ENCODE measurements at places on chromosomes 6 and 20.

DNA sequence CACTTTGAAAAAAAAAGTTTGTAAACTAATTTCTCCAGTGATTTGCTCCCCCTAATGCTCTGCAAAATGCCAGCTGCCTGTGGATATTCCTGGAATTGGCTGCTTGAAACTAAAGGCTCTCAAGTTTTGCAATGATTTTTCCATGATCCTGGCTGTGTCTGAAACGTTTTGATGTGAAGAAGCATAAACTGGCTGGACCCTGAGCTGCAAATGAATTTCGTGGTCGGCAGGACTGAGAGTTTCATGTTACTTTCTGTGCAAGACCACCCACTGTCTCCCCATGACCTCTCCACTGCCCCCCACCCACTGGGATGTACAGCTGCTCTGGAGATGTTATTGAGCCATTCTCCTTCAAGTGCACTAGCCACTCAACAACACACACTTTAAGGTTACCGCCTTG lies 171.3 kb upstream of the SSTR4 start:
- no peak for DNase-seq

GRCh38 chr6:137800762-137801161 lies 66.3 kb upstream of the TNFAIP3 start:
- no peak for DNase-seq

- DNase-seq = no peak
Measured at GRCh38 chr20:8557711-8558110, 425.6 kb downstream of the PLCB1 start.

DNA sequence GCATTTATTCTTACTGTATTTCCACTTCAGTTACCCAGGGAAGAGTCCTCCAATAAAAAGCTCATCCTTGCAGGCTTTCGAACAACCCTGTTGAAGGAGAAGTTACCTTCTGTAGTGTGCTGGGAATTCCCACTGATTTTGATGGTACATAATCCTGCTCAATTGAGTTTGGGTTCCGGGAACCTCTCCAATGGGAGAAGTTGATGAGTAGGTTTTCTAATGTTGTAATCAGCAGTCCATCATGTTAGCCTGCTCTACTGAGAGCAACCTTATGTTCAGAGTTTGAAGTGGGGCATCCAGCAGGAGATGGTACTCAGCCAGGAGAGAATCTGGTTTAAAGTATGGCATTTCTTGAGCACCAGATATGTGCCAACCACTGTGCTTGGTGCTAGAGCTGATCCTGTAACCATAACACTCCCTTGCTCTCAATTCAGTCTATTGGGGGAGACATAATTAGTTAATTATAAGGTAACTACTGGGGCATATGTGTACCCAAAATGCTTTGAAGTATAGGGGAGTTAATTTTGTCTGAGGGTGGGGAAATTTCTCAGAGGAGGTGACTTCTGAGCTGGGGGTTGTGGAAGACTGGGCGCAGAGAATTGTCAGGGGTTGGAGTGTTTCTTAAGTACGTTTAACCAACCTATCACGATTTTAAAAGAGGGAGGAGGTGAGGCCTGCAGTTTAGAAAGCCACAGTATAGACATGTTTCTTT lies 2.1 kb downstream of the TOP1 start:
- no peak for DNase-seq

DNA sequence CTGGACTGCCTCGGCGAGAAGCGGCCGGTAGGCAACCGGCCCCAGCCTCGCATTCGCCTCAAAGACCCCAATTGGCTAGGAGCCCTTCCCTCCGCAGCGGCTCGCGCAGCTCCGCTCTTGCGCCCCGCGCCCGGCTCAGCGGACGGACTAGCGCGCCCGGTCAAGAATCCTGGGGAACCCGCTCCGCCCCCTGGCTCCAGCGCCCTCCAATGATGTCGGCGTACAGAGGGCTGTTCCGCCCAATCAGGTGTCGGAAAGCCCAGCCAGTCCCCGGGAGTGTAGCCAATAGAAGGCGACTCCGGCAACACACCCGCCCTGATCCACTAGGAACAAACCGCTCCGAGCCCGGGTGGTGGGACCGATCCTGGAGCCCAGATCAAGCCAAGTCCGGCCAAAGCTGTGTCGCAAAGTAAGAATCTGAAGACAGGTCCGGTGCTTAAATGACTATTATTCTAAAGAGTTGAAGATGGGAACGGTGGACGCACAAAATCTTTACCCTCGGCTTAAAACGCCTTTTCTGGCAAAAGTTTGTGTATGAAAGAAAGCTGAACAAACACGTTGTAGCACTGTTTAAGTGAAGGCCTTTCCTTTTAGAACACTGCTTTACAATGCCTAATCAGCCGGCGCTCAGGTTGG lies 132.2 kb downstream of the OGFRL1 start:
- DNase-seq = no peak

GRCh38 chr6:81413306-81413705 lies 339.2 kb downstream of the TENT5A start:
- no peak for DNase-seq

DNA sequence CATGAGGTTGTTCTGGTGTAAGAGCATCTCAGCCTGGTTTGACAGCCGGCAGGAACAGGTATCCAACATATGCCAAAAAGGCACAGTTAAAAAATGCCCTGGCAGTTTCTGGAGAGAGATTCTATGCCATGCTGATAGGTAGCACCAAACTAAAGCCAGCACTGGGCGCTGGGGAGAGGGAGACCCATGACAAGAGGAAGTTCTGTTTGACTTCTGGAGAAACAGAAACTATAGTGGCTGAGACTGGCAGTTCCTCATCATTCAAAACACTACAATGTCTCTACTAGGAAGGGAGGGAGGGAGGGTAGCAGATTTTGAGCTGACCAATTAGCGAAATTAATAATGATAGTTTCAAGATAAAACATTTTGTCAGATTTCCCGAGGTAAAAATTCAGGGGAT lies 174.1 kb downstream of the ADAT2 start:
- DNase-seq = no peak

- DNase-seq = no peak
Measured at GRCh38 chr6:41002168-41002567, 36.9 kb downstream of the UNC5CL start.

GRCh38 chr6:25035512-25036435 lies 100.0 kb upstream of the RIPOR2 start:
- peak; percentile 37 for DNase-seq

- peak; percentile 80 for DNase-seq
Measured at GRCh38 chr6:148758492-148758891, 11.7 kb downstream of the UST start.

GRCh38 chr20:34311118-34312023 lies 8.2 kb upstream of the AHCY start:
- DNase-seq = no peak

GRCh38 chr6:119259027-119259426 lies 90.5 kb downstream of the MAN1A1 start:
- no peak for DNase-seq

- DNase-seq = no peak
Measured at GRCh38 chr6:138647006-138647405, 126.6 kb upstream of the CCDC28A start.

DNA sequence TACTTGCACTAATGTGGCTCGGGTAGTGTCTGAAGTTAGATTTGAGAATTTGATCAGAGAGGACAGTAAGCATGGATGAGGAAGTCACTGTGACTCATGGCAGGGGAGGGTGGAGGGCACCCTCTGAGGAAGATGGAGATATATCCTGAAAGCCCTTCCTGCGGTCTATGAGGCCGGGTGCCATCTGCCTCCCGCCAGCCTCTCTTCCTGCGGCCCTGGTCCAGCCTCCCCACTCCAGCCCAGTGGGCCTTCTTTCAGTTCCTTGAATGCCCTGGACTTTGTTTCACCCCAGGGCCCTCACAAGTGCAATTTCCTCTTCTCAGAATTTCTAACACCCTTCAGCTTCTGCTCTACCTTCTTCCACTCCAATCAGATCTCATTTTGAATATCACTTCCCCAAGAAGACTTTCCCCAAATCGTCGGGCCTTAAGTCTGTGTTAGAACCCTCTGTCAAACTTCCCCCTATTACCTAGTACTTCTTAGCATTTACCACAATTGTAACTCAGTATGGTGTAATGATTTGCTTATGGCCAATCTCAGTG lies 20.2 kb upstream of the TNFAIP3 start:
- peak; percentile 54 for DNase-seq

DNA sequence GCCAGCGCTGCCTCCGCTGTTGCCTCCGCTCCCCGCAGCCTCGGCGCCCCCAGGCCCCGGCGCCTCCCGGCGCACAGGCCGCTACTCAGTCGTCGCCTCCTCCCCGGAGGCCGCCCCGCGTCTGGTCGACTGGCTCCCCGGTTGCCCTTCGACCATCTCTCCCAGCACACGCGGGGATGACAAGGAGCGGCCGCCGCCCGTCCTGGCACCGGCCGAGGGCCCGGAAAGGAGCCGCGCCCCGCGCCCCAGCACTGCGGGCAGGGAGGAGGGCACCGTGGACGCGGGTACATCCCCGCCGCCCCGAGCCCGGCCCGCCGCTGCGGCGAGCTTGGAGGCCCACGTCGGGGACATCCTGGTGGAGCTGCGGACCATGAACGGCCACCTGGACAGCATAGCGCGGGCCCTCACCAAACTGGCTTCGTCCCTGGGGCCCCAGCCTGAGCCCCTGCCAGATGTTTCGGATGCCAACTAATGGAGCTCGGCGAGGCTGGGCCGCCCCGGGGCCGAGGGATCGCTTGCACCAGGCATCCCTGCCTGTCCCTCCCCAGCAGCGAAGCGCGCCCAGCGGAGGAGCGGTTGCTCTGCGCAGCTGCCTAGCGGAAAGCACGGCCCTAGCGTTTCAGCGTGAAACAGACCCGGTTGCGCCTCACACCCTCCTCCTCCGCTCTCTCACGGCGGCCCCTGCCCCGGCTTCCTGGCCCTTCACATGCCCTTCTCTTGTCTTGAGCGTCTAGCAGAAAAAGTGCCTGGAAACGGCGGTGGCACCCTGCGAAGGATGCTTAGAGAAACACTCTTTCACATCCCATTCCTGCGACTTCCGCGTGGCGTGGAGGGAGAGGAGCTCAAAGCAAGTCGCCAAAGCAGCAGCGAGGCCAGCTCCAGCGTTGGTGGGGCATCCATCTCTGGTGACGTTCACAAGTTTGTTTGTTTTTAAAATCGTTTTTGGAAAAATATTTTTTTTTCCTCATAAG lies 285.8 kb upstream of the SUPT3H start:
- DNase-seq = no peak

DNA sequence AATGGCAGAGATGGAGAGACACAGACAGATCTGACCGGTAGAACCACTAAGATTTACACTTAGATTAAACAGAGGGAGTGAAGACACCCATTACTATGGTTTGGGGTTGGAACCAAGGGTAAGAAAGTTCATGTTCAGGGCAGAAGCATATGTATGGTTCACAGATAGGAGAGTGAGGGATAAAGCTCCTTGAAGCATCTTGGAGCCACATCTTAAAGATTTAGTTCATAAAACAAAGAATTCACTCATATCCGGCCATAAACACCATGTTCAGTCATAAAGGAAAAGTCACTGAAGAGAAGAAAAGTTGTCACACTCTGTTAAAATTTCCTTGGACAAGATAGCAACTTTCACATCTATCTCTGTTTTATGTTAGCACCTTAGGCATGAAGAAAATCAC lies 18.0 kb downstream of the STX7 start:
- DNase-seq = no peak

GRCh38 chr6:170164271-170164900 lies 126.5 kb downstream of the DLL1 start:
- no peak for DNase-seq

DNA sequence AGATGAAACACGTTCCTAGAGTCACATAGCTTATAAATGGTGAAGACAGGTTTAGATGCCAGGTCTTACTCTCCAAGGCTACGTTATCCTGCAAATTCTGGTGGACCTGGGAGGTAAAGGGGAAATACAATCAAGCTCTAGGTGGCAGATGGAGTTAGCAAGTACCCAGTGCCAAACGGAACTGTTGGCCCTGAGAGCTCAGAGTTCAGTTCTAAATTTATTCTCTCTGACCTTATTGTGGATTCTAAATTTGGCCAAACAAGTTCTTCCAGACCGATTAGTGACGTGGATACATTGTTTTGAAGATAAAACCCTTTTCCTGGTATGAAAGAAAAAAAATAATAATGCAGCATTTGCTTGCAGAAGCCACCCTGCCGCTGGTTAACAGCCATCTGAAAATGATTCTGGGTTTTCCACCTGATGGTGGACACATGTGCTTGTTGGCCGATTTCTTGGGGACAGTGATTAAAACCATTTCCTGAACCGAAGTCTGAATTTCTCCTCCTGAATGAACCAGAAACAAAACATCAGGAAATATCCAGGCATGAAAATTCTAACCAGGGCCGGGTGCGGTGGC lies 32.5 kb downstream of the RIPOR3 start:
- no peak for DNase-seq

DNA sequence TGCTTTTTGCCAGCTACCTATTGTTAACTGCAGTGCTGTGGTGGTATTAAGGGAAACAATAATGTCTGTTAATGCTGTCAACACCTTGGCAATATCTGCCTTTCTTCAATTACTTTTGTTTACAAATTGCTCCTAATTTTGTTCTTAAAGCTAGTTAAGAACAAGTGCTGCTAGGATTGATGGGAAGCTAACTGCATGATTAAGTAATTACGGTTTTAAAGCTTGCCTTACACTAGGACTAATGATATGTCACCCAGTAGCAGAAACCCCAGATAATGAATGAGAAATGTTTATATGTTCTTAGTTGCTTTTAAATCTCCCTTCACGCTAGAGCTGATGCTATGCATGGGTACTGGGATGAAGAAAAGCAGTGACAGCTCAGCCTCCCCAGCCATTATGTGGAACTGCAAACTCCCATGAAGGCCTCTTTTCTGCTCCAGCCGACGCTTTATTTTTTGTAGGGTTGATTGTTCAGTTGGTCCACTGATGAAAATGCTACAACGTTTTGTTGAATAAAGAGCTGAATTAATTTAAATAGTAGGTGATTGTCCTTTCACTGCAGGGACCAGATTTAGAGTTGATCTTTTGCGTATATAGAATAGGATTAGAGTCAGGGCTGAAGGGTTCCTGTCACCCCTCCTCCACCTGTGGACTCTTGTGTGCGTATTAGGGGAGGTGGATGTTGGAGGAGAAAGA lies 610.5 kb downstream of the TFAP2B start:
- no peak for DNase-seq

- DNase-seq = no peak
Measured at GRCh38 chr20:5654557-5654956, 95.6 kb upstream of the SHLD1 start.

GRCh38 chr6:16762550-16763477 lies 1.6 kb upstream of the ATXN1 start:
- DNase-seq = no peak
